ENCODE measurements at places on chromosomes 6 and 20.

- no peak for DNase-seq
Observed at GRCh38 chr20:5729348-5729747, 20.9 kb upstream of the SHLD1 start.

DNA sequence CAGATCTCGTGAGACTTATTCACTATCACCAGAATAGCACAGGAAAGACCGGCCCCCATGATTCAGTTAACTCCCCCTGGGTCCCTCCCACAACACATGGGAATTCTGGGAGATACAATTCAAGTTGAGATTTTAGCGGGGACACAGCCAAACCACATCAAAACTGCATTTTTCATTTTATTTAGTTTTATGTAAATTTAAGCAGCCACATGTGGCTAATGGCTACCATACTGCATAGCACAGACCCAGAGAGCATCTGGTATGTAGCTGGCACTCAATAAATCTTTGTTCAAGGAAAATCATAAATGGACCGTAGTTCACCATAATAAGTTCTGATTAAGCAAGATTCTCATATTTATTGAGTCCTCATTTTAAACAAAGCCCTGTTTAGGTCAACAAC lies 15.3 kb downstream of the GFOD1 start:
- no peak for DNase-seq

GRCh38 chr6:85798931-85799652 lies 156.4 kb upstream of the SYNCRIP start:
- DNase-seq: no peak

GRCh38 chr20:51749674-51750036 lies 18.5 kb downstream of the ATP9A start:
- DNase-seq: no peak

DNA sequence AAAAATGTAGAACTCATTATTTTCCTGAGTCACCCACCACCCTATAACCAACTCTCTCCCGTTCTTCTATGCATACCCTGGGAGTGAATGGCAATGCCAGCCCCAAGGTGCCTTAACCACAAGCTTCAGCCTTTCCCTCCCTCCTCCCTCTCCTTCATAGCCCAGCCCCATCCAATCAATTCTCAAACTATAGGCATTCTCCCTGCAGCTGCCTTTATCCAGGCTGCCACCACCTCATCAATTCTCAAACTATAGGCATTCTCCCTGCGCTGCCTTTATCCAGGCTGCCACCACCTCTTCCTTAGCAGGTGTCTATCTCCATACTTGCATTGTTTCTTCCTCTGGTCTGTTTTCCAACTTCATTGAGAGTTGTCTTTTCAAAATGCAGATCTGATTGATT lies 77.1 kb downstream of the PLEKHG1 start:
- no peak for DNase-seq

GRCh38 chr20:34579191-34579978 lies 20.9 kb downstream of the MAP1LC3A start:
- DNase-seq: peak; percentile 51

DNA sequence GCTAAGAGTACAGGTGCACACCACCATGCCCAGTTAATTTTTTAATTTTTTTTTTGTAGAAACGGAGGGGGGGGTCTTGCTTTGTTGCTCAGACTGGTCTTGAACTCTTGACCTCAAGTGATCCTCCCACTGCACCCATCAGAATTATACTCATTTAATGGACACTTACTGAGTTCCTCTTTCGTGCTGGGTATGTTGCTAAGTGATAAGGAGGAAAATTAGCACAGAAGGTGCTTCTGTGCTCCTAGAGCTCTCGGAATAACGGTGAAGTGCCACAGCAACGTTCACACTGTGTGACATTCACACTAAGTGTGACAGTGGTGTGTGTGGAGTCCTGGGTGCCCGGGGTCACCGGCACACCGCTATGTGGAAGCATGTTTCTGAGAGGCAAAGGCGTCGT lies 32.1 kb upstream of the BMP6 start:
- no peak for DNase-seq

DNA sequence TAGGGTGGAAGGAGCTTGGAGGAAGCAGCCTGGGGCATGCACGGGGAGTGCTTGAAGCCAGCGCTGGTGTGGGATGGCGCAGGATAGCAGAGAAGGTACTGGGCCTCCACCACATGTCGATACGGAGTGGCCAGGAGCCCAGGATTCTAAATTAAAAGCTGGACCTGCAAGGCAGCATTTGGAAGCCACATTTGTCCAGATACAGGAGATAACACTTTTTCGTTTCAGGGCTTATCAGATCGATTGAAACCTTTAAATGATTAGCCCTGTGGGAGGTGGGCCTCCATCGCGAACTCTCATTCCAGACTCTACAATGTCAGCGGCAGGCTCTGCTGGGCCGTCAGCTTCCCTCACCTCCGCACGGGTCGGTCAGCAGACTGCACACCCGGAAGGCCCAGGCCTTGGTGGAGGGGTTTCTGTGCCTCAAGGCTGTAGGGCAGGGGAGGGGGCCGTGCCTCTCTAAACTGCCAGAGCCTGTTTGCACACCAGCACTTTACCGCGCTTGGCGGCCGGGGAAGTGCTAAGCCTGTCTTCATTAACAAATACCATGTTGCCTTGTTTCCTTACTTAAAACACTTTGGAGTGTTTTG lies 17.9 kb downstream of the EDN3 start:
- no peak for DNase-seq

GRCh38 chr6:136235233-136235564 lies 14.9 kb downstream of the MTFR2 start:
- DNase-seq: no peak

DNA sequence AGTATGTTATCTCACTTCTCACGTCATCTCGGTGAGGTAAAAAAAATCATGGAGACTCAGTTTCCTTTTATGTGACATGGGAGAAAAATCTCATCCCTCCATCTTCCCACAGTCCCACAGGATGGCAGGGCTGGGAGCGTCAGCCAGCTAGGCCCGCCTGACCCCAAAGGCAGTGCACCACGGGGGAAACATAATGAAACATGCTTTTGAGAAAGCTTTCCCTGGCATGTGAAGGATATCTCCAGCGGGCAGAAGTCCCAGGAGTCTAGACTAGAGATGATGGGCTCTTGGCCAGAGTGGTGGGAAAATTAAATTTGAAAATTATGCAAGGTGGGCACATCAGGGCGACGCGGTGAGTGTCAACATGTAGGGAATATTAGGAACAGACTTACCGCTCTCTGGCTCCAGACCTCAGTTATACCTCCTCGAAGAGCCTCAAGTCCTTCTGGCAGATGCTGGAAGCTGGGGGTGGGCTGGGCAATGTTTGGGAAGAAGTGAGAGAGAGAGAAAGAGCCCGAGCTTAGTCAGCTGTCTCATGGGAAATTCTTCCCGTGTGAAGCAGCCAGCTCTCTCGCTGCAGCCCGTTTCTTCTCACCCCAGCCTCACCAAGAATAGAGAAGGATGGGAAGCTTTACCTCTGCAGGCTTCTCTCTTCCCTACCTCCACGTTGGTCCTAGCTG lies 52.3 kb downstream of the MOCS1 start:
- DNase-seq: peak; percentile 64

DNA sequence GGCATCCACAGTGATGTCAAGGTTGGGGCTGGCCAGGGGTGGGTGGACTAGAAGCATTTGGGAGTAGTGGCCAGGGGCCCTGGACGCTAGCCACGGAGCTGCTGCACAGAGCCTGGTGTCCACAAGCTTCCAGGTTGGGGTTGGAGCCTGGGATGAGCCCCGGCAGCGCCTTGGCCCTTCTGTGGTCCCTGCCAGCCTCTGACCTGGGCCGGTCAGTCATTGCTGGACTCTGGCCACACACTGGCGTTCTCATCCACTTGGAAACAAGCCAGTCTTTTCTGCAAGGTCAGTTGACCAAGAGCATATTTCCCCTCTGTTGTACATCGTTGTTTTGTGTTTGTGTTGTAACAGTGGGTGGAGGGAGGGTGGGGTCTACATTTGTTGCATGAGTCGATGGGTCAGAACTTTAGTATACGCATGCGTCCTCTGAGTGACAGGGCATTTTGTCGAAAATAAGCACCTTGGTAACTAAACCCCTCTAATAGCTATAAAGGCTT lies 8.4 kb downstream of the PSMA7 start:
- no peak for DNase-seq

GRCh38 chr6:119610265-119610664 lies 260.7 kb upstream of the MAN1A1 start:
- no peak for DNase-seq

GRCh38 chr6:111478749-111479148 lies 4.3 kb downstream of the REV3L start:
- DNase-seq: peak; percentile 23

DNA sequence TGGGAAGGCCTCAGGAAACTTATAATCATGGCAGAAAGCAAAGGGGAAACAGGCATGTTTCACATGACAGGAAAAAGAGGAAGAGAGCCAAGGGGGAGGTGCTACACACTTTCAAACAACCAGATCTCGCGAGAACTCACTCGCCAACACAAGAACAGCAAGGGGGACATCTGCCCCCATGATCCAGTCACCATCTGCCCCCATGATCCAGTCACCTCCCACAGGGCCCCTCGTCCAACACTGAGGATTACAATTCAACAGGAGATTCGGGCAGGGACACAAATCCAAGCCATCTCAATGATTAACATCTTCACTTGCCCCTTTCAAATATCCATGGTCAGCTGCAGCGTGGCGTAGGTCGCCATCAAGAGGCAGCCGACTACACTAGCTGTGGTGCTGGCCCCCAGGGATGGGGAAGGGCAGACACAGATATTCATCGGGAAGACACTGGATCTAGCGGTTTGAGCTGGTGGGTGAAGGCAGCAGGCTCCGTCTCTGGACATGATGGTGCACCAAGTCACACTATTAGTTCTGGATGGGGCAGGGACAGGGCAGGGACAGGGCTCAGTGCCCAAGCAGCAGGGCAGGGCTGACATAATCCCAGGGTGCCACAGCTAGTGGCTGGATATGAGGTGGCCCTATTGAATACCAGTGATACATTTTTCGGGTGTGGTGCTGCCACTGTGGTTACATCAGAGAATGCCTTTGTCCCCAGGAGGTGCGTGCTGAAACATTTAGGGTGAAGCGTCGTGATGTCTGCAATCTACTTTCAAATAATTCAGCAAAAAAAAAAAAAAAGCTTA lies 31.6 kb downstream of the TUBB2B start:
- DNase-seq: peak; percentile 55

GRCh38 chr6:72861935-72862432 lies 240.1 kb downstream of the KCNQ5 start:
- no peak for DNase-seq

DNA sequence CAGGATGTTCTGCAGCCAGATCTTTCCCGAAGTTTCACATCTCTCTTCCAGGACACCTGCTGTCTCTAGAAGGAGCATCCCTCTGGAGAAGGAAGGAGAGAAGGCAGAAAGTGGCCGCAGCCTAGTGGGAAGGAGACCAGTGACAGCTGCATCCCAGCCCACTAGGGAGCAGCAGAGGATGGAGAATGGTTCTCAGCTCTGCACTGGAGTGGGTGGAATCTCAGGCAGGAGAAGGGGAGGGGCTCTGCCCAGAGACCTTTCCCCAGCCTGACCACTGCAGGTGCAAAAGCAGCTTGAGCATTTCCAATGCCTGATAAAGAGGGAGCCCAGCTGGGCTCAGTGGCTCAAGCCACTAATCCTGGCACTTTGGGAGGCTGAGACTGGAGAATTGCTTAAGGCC lies 32.3 kb downstream of the NCR2 start:
- peak; percentile 66 for DNase-seq

Data from SJCRH30 (cell line).